ENCODE measurements at places on chromosomes 6 and 20. TPM values are rescaled to one million over a fixed set of nuclear protein-coding genes. Genes with fewer than 3 reads are reported as not detected.

DNA sequence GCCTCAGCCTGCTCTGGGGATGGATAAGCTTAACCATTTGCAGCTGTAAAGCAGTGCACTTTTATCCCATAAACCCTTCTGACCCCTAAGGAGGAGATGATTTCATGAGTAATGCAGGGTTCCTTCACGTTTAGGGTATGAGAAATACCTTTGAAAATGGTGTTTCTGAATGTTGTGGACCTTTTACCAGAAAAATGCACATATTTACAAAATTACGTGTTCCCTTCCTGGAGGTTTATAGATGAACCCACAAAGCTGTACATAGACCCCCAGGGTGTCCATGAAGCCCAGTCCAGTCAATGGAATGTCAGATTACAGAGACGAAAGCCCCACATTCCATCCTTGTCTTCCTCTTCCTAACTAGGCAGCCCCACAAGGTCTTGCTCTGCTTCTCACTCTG is 78.6 kb upstream of the INSM1 start:
- DNase-seq, result no peak

The GSTA3 gene
- not detected for total RNA-seq

DNA sequence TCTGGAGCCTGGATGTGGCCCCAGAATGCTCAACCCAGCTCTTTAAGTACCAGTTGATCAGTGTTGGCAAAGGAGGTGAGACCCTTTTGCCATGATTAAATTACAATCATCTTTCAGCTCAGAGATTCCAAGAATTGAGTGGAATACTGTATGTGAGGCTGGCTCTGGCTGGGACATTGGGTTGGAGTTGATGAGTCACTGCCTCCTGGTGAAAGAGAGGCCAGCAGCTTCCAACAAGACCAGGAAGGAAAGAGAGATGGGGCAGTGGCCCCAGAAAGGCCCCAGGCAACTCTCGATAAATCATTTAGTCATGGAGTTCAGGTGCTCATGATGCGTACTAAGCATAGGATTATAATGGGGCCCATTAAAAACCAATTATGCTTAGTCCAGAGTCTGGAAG is 2.1 kb downstream of the TGM6 start:
- DNase-seq, result no peak

The FABP7 gene
- total RNA-seq, result not detected

- DNase-seq, result no peak
Measured at GRCh38 chr20:4519534-4519933, 202.2 kb upstream of the PRND start.

DNA sequence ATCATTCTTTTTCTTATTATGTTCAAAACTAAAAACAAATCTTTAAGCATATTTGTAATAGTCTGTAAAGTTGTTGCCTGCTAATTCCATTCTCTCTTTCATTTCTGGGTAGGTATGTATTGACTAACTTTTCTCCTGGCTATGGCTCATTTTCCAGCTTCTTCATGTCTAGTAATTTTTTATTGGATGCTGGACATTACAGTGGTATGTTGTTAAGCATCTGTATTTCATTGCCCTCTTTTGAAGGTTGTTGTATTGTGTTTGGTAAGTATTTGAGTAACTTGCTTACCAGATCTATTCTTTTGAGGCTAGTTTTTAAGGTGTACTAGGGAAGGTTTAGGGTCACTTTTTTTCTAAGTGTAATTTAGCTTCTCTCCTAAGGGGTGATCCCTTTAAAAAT is 230.9 kb downstream of the TTLL2 start:
- no peak for DNase-seq
